ENCODE measurements at places on chromosomes 4 and X.

- DNase-seq, result no peak
Observed at GRCh38 chr4:72604324-72604723, 35.3 kb upstream of the ADAMTS3 start.

DNA sequence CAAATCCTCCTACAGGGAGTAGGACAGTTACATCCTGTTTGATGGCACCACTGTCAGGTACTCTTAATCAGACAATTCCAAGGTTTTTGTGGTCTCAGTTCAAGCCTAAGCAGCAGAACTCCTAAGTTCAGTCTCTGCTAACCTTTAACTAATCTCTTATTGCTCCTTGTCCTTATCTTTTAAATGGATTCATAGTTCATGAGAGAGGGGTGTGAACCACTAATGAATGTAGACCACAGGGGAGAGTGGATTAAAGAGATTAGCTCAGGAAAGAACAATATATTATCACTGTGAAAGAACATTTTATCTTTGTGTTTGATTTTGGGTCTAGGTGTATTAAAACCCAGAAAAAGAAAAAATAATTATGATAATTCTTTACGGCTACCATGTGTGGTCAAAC lies 168.9 kb downstream of the DCK start:
- DNase-seq, result no peak

DNA sequence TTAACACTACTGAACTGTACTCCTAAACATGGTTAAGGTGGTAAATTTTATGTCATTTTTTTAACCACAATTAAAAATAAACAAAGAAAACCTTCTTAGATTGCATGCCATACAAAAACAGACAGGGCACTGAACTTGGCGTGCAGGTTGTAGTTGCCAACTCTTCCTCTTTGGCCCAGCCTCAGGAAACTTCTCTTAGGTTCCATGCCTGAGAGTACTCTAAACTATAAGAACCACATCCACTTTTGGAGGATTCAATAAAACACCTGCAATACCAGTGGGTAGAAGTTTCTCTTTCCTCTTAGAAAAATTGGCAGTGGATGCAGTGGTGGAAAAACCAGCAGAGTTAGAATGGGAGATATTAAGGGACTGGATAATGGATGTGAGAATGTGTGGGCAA lies 103.4 kb downstream of the LUZP4 start:
- no peak for DNase-seq

DNA sequence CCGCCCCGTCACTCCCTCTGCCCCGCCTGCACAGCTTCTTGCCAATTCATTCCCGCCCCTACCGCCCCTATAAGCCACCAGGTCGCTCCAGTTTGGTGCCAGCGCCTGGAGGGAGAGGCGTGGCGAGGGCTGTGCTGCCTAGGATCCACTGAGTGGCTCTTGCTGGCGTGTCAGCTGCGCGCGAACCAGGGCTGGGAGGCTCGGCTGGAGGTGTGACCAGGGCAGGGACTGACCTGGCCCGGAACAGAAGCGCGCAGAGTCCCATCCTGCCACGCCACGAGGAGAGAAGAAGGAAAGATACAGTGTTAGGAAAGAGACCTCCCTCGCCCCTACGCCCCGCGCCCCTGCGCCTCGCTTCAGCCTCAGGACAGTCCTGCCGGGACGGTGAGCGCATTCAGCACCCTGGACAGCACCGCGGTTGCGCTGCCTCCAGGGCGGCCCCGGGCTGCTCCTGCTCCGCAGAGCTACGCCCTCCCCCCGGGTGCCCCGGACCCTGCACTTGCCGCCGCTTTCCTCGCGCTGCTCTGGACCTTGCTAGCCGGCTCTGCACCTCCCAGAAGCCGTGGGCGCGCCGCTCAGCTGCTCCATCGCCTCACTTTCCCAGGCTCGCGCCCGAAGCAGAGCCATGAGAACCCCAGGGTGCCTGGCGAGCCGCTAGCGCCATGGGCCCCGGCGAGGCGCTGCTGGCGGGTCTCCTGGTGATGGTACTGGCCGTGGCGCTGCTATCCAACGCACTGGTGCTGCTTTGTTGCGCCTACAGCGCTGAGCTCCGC lies at the start of gene GPR78:
TSS of gene GPR78 (plus strand) at position 72 of the 773 bp plus-strand sequence. CDS start at position 663, 591 bp downstream.
- peak; percentile 80 for DNase-seq

DNA sequence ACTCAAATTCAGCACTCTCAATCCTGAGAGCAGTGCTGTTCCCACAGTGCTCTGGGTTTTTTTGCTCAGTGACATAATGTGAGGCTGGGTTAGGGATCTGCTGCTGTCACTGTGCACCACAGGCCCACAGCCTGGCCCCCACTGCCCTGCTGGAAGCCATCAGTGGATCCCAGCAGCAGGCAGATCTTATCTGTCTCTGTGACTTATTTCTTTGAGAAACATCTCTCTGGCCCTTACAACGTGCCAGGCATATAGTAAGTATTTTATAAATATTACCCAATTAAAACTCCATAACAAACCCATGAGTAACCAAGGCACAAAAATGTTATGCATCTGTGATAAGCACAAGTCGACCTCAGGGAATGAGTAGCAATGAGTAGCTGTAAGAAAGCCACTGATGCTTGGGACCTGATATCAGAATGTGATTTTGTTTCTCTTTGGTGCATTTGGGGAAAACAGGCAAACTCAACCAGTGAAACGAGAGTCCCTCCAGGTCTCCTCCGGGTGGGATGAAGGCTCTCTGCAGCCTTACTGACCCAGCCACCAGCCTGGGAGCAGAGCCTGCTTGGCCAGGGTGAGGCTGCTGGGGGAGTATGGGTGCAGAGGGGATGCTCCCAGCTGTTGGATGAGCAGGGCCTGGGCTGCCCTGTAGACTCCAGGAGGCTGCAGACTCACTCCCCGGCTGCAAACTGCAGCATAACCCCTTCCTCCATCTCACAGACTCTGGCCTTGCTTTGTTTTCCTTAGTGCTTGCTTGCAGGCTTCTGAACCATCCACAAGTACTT lies 172.7 kb upstream of the LNX1 start:
- DNase-seq, result no peak

DNA sequence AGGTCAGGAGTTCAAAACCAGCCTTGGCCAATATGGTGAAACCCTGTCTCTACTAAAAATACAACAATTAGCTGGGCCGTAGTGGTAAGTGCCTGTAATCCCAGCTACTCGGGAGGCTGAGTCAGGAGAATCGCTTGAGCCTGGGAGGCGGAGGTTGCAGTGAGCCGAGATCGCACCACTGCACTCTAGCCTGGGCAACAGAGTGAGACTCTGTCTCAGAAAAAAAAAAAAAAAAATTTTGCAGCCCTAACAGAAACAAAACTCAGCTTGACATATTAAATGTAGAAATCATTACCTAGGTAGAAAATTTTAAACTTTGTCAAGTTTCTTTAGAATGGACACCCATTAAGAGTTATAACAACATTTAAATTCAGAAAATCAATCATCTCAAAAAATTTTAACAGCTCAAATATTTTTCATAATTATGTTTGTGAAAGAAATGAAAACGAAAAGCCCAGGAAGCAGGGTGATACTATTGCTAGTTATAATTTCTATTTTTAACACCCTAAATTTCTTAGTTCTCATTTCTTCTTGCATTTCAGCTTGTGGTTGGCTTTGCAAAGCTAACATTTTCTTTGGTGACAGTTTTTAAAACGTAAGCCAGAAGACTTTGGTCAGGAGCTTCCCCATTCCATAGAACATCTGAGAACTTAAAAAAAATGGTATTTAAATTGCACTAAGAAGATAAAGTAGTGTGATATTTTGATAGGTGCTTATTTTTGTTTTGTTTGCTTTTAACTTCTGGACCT lies 33.3 kb upstream of the RBBP7 start:
- no peak for DNase-seq

DNA sequence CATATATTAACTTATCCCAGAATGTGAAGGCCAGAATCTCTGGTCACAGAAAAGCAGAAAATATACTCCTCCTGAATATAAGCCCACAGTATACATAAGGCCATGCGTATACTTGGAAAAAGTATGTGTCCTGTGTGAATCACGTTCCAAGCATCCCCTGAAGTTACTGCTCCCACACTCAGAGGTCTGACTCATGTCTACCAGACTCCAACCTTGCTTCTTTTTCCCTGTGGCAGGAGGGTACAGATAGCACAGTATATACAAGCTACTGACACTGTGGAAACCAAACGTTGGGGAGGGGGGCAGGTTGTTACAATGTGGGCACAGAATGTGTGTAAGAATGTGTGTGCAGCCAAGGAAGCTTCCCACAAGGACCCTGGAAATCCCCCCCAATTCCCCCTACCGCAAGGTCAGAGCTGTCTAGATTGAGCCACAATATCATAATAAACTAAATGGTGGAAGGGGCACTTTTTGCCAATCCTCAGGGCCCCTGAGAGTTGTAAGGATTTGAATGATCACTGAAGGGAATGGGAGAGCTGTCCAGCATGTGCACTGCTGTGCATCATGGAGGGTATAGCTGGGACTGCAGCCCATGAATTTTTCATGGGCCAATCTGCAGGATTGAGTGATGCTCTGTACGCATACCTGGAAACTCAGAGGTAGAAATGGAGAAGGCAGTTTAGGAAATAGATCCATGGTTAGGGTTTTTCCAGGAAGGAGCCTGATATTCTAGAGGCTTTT lies 7.4 kb upstream of the RELL1 start:
- DNase-seq, result no peak

DNA sequence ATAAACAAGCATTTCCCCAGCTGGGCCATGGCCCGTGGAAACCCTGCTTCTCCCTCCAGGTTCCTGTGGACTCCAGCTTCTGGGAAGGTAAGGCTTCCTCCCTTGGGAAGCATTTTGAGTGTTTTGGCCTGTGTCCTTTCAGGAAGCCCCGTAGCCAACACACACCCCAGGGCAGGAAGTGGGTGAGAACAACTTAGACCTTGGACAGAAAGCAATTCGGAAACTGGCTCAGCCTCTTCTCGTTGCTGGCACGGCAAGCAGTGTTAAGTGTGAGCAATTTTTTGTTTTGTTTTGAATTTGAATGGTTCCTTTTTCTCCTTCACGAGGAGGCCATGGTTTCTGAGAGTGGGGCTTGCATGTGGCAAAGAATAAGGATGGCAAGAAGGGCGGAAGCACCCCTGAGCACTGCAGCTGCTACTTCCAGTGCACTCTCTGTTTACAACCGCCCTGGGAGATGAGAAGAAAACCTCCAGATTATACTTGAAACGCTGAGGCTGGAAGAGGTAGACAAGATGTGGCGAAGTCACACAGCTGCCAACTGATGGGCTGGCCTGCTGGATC lies 14.1 kb upstream of the CYTL1 start:
- no peak for DNase-seq

DNA sequence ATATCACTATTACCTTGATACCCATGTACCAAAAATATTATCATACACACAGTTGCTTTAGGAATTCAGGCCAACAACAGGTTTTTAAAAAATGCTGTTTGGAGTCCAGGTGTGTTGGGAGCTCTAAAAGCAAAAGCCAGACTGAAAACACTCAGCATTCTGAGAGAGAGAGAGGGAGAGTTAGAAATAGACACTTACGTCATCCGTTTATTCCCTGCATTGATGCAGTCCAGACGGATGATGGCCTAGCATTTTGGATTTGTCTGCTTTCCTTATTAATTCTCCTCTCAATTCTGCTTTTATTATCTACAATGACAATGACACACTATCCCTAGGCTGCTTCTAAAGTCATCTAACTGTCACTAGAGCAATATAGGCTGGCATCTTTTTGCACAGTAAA lies 358.3 kb upstream of the BOD1L1 start:
- no peak for DNase-seq

DNA sequence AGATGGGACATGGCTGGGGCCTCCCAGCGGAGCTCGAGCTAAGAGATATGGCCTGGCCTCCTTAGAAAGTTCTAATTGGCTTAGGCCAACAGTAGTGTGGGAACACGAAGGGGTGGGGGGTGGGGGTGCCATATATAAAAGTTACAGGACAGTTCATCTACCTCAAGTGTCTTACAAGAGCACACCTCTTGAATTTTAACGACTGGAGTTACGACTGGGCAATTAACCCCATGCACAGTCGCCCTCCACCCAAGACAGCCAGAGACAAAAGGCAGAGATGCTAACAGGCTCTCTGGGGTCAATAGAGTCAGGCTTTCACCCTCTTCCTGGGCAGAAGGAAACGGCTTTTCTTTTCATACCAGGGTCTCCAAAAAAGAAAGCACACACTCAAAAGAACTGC lies 302.2 kb downstream of the BCOR start:
- no peak for DNase-seq

DNA sequence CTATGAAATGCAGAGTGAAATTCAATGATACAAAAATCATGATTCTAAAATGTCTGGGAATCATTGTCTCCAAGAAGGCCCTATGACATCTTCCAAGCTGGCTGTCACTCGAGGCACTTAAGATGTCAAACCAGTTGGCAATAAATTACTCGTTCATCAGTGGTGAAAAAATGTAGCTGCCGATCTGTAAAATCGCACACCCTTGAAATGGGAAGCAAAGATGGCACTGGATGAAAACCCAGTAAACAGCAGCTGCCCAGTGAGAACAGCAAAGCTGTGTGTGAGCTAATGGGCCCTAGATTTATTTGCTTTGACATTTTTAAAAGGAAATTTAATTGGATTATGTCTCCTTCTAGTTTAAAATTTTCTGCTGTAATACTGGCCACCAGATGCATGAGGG lies 181.9 kb upstream of the NDP start:
- DNase-seq, result no peak

GRCh38 chrX:96929036-96929435 lies 45.3 kb downstream of the RPA4 start:
- DNase-seq, result no peak

DNA sequence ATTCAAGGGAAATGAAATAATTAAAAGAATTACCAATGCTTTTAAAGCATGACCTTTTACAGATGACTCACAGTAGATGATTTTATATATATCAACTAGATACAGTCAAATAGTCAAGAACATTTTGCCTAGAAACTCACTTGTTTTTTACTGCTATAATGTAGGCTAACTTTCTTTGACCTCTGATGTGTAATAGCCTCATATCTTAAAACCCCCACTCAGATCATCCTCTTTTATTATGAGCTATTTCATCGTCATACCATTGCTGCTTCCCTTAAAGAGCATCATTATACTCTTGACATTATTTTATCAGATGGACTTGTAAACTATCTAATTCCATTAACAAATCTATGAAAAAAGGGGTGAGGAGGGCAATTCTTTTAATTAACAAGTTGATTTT lies 355.9 kb upstream of the AGA start:
- DNase-seq, result no peak

DNA sequence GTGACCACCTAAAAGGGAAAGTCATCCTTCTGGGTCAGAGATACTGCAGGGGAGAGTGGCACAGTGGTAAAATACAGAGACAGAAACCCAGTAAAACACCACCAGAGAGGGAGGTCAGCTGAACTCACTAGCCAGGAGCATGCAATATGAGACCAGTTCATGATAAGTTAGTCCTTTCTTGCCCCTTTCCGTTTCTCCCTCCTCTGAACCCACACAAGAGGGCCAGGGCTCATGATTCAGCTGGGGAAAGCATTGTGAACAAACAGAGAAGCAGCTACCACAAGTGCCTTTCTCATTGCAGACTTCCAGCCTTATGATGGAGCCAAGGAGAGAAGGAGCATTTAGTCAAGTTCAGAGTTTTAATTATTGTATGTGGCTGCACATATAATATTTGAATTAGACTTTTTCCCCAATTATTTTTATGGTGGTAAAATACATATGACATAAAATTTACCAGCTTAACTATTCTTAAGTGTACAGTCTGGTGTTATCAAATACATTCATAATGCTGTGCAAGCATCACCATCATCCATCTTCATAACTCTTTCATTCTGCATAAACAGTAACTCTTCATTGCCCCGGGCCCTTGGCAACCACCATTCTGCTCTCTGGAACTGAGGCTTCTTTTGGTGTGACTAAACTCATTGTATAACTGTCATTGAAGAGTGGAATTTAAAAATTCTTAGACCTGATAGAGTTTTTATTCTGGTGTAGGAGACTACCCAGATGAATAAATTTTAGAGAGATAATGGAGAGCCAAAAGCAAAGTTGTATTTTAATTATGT lies 114.6 kb downstream of the DDIT4L start:
- no peak for DNase-seq
